ENCODE measurements at places on chromosomes 7 and 10.

- peak; percentile 43 for DNase-seq
Measured at GRCh38 chr7:94420328-94420727, 25.6 kb downstream of the COL1A2 start.

GRCh38 chr10:127243490-127244272 lies 47.3 kb upstream of the INSYN2A start:
- DNase-seq: peak; percentile 36

DNA sequence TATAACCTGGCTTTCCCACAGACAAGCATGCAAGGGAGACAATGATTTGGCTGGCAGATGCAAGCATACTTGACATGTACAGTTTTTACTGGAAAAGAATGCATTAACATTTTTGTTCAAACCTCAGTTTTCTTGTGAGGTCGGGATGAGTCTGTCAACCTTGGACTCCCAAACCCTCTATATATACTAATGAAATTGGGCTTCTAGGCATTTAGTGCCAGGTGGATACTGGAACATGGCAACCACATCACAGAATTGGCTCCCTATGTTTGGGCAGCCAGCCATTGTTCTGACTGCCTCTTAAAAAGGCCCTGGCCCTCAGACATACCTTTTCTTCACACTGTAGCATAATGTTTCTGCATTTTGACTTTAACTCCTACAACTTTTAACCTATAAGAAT lies 39.1 kb downstream of the CDK6 start:
- DNase-seq: no peak

DNA sequence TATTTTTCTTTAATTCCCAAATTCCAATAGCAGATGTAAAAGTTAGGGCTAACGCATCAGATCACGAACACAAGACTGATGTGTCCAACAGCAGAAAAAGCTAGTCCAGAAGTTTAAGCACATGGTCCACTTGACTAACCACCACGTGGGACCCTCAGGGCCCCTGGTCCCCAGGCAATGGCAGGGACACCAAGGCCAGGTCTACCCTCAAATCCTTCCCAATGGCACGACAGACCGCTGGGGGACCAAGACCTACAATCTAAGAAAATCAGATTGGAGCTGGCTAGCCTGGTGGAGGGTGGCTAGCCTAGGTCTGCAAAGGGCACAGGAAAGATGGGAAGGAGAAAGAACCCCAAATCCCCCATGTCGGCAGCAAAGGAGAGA lies 1.5 kb downstream of the GIGYF1 start:
- no peak for DNase-seq

- DNase-seq: no peak
Measured at GRCh38 chr7:50479743-50480517, 29.8 kb upstream of the FIGNL1 start.

- no peak for DNase-seq
Measured at GRCh38 chr10:4990217-4990616, 13.4 kb downstream of the AKR1C2 start.

DNA sequence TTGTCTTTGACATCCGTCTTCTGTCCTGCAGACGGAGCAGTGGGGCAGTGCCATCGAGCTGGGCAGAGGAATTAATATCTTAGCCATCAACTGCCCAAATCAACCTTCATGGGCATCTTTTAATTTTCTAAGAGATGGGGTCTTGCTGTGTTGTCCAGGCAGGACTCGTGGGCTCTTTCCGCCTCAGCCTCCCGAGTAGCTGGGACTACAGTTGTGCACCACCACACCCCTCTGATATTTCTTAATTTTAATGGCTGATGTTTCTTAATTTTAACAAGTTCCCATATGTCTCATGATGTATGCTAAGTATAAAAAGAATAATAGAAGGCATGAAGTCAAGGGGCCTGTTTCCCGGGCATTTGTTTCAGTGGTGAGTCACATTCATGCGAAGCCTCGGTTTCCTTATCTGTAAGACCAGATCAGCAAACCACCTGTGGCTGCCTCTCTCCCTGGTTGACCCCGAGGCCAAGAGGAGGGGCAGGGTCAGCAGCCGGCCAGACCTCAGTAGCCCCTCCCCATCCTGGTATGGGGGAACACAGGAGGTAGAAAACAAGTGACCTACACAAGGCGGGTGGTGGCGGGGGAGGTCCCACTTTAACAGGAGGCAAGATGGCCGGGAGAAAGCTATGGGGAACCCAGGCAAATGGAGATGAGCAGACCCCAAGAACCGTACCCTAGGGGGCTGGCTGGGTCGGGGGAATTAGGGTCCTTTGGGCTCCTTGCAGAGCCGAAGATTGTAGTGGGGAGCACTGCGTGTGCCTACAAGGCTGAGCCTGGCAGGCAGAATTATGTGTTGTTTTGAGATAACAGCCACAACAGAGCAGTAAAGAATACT lies 85.5 kb downstream of the CUX1 start:
- no peak for DNase-seq

DNA sequence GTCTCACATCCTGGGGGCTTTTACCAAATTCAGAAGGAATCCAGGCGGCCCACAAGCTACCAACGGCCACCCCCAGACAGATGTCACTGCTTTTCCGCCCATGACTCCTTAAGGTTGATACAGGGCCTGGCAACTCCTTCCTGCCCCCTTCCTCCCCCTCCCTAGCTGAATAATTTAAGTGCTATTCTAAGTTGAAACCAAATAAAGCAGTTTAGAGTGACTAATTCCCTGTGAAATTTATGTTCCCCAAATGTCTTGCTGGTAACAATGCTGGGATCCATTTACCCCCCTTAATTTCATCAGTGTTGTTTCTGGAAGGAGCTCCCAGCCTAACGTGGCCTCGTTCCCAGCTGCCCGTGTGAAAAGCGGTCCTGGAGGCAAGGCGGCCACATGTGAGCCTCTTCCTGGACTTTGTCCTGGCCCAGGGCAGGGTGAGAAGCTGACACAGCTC lies 109.6 kb downstream of the TMEM130 start:
- DNase-seq: peak; percentile 46

DNA sequence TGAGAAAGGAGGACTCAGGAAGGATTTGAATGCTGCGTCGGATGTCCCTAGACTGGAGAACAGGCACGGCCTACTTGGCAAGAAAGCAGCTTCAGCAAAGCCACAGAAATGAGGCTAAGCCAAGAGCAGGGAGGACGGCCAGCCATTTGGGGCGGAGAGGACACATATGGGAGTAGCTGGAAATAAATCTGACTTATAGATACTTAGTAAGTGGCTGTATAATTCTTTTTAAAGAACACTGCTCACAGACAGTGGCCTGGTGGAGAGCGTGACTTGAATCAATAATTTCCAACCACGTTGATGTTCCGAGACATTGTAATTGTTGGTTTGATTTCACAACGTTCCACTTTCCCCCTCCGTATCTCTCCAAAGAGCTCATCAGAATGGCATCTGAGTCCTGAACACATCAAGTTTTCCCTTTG lies 67.7 kb upstream of the JCAD start:
- DNase-seq: peak; percentile 68

DNA sequence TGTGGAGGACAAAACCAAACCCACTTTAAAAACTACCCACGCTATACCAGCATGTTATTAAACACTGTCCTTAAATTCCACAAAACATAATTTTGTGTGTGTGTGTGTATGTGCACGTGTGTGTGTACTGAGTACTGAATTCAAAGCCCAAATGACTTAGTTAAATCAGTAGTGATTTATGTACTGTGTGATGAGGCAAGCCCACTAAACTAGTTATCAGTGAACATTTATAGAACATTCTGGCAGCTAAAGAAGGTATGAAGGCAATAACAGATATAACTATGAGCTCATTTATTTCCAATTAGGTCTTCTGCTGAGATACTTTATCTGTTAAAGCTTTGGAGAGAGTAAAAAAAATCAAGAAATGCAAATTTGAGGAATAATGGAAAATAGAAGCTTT lies 115.1 kb downstream of the CPED1 start:
- no peak for DNase-seq

- peak; percentile 46 for DNase-seq
Measured at GRCh38 chr10:93813507-93814465, 56.0 kb downstream of the LGI1 start.

GRCh38 chr7:130732980-130733930 lies 752 bp downstream of the KLF14 start:
- peak; percentile 10 for DNase-seq

- no peak for DNase-seq
Measured at GRCh38 chr10:176677-177076, 41.4 kb downstream of the ZMYND11 start.

DNA sequence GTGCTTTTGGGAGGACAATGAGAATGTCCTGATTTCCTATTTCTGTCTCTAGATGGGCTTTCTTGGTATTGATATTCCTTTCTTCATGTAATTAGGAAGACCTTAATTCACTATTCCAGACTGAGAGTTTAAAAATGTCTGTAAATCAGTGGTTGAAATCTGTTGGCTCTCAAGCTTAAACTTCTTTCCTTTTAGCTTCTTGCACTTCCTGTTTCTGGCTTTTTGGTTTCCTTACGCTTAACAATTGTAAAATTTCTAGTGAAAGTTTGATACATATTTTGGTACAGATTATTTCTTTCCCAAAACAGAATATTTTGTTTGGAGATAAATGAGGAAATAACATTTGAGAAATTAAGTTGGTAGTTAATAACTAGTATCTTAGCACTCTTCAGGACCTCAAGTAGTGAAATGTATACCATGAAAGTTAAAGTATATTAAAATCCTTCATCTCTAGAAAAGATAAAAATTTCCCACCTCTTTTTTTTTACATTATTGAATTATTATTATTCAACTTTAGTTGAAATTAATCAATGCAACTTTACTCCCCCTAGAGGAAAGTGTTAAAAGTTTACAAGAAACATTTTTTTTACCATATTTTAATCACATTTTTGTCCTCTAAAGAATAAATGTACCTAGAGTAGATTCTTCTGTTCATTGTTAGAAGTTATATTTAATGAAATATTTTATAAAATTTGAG lies 137.2 kb downstream of the PHTF2 start:
- peak; percentile 7 for DNase-seq

DNA sequence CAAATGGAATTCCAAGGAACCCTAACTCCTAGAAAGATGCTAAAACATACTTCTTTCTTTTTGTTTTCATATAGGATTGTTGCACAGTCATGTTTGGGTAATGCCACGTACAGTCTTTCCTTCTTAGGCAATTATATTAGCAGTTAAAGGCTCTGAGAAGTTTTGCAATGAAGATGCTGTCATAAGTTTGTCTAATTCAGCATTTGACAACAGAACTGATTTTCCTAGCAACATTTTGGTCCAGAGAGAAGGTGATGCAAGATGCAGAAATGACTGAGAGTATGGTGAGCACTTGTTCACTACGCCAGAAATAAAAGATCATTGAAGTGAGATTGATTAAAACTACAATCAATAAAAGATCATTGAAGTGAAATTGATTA lies 184.0 kb upstream of the PLXNA4 start:
- DNase-seq: no peak
